WTC11 (cell line): ENCODE measurements at places on chromosomes 5 and 9.

GRCh38 chr5:132848270-132848669, 17.8 kb upstream of the SHROOM1 start:
- no peaks in the 10 kb centered on the region for H3K36me3 ChIP-seq
- no peaks in the 10 kb centered on the region for H3K27me3 ChIP-seq
- H3K4me1 ChIP-seq: no peaks in the 10 kb centered on the region
- H3K27ac ChIP-seq: no peak overlapping the region
- DNase-seq: no peak

DNA sequence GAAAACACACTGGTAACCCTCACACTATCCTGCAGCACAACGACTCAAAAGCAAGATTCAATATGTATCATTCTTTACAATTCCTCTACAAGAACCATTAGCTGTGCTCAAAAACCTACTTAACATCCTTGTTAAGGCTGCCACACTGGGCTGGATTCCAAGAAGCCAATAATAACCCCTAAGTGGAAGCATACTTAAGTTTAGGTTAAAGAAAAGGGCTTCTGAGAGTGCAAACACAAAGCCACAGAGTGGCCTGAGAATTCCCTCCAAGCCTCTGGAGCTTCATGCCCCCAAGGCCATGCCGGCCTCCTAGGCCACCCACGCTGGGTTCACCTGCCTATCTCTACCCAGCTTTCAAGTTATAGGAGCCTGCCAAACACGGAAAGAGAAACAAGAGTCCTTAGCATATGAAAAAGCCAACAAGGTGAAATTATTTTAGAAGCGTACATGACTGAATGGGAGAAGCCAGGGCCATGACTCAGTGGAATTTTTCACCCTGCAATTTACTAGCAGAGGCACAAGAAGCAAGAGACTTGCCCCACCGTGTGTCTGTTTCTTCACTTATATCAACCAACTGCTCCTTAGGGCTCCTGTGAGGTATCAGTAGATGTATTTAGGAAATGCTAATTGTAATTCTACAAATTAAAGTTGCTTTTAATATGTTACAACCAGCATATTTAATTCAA, 293.0 kb downstream of the SPOCK1 start:
- H3K27ac ChIP-seq: no peak overlapping the region
- no peaks in the 10 kb centered on the region for H3K36me3 ChIP-seq
- H3K4me3 ChIP-seq: no peak overlapping the region

GRCh38 chr5:149641000-149641576, 59.8 kb downstream of the ARHGEF37 start:
- H3K4me3 ChIP-seq: no peak overlapping the region
- H3K4me1 ChIP-seq: peaks cover 4% of the 10 kb centered on the region; the same call in 1 of the 2 replicates
- H3K27me3 ChIP-seq: no peaks in the 10 kb centered on the region
- no peak for DNase-seq
- H3K27ac ChIP-seq: no peak overlapping the region

DNA sequence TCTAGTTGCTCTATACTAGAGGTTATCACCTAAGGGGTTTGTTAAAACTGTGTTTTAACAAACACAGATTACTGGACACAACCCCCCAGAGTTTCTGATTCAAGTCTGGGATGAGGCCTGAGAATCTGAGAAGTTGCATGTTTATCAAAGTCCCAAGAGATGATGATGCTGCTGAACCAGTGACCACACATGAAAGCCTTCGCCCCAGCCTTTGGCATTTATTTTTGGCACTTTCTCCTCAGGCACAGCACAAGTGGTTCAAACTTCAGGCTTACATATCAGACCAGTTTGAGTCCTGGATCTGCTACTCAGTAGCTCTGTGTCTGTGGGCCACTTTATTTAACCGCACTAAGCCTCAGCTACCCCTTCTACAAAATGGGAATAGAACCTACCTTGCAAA, 407.2 kb upstream of the PIK3R1 start:
- H3K4me1 ChIP-seq: peaks cover 55% of the 10 kb centered on the region
- H3K4me3 ChIP-seq: no peak overlapping the region
- DNase-seq: no peak
- peaks cover 15% of the 10 kb centered on the region for H3K36me3 ChIP-seq
- H3K27ac ChIP-seq: no peak overlapping the region

DNA sequence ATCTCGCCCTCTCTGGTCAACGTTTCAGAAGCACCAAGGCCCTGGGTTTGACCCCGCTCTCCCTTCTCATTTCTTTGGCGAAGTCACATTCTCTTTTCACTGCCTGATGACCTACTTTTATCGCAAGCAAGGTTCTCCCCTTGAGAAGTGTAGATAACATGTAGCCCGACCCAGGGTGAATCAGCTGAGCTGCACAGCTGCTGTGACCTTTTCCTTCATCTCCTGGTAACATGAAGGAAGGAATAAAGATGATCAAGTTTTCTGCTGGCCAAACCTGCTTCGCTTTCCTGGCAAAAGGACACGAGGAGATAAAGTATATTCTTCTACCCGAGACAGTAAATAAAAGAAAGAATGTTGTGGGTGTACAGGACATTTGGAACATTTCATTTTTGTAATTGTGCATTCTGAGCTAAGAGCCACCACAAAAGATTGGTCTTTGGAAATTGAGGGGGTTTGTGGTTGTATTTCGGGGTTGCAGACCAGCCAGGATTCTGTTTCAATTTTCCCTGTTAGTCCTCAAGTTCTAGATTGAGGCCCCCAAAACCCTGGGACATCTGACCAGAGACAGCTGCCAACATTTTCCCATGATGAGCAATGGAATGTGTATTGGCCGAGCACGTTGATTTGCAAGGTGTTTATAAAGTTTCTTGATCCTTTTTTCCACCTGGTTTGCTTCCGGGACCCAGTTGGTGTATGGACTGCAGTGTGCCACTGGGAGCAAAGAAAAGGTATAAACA, 155.1 kb upstream of the ZNF462 start:
- H3K27me3 ChIP-seq: no peaks in the 10 kb centered on the region
- DNase-seq: no peak
- H3K27ac ChIP-seq: no peak overlapping the region
- peaks cover 20% of the 10 kb centered on the region for H3K4me1 ChIP-seq
